ENCODE measurements at places on chromosomes 12 and 14.

- DNase-seq, result no peak
These were observed 24.1 kb downstream of the SLC4A8 start for GRCh38 chr12:51448618-51449256.

GRCh38 chr14:99541211-99541610, 60.0 kb downstream of the CCNK start:
- no peak for DNase-seq

DNA sequence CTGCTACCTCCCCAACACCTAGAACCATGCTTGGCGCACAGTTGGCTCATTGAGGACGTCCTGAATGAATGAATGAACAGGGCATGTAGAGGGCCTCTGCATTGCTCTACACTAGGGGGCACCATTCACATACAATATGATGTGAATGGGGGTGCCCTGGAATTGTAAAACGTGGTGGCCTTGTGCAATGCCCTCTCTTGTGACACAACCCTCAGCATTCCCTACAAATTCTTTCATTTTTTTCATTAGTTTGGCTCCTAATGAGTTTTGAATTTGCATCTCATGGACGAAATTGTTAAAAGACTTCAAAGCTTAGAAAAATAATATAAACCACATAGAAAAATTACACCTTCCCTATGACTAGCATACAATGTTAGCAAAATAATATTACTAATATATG, 2.3 kb upstream of the DIO2 start:
- no peak for DNase-seq

GRCh38 chr14:36477266-36477665, 42.8 kb downstream of the NKX2-1 start:
- no peak for DNase-seq

- no peak for DNase-seq
These were observed 130.7 kb downstream of the DHRS2 start for GRCh38 chr14:23766737-23767401.

GRCh38 chr12:63968673-63969072, 124.2 kb downstream of the SRGAP1 start:
- no peak for DNase-seq

DNA sequence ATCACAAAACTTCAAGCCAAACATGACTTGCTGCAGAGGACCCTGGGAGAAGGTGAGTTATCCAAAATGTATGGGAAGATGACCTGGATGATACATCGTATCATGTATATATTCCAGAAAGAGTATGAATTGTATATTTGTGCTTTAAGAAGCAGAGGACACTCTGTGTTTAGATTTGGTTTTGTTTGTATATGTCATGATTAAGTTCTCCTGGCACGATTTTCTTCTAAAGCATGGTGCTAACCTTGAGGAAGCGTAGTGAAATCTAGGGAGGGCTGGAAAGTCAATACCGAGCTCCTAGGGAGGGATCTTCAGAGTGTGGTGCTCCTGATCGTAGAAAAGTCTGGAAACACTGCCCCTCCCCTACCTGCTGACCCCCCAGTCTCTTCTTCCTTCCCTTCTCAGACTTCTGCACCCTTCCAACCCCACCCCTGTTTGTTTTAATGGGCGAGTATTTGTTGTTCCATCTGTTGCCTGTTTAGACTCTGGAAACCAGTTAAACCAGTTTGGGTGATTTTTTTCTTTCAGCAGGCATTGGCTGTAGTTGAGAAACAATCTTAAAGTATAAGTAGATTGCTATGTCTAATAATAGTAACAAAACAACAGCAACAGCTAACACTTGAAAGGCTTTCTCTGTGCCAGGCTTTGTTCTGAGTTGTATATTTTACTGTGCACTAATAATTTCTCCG, 141.6 kb downstream of the KICS2 start:
- no peak for DNase-seq

DNA sequence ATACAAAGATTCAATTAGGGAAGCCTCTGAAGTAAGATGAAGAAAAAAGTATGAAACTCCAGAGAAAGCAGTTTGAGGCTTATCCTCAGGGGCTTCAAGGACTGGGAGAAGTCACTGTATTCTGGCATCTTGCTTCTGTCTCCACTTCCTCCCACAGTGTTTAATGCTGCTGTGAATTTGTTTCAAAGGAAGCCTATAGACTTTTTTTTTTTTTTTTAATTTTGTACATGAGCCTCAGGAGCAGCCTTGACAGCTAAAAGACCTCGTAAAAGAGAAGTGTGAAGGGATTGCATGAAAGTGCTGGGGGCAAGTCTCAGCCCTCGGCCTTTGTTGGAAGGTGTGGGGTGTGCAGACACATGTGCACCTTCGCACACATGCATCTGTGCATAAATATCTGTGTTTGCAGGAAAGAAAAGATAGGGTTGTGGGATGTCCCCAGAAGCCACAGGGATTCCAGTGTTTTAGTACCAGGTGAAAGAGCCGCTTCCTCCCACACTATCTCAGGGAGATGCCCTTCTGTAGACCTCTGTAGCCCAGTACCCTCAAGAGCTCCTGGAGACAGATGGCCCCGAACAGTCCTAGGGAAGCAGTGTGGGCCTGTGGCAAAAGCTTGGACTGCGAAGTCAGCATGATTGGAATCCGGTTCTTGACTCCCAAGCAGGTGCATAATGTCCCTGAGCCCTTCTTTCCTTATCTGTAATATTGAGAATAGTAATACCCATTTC, 193.5 kb upstream of the BCL2L14 start:
- DNase-seq, result no peak

GRCh38 chr12:62848418-62848817, 86.5 kb downstream of the PPM1H start:
- no peak for DNase-seq

DNA sequence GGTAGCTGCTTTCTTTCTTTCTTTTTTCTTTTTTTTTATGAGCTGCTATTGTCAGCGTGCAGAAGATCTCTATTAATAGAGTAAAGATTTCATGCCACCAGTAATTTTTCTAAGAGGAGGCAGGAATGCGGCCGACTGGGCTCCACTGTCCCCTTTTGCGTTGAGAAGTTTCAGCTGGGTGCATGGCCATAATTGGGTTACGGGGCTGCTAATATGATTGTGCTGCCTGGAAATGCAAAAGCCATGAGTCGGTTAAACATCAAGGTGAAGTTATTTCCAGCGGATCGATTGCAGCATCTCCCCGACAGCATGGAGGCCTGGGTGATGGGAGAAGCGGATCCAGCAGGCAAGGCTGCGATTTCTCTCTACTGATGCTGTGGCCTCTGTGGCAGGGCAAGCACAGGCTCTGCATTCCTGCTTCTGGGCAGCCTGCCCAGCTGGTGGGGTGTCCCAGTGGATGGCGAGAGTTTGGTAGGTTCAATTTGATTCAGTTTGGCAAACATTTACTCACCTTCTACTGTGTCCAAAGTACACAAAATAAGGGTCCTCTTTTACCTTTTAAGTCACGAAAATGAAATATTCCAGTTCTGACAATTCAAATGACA, 54.4 kb upstream of the PRMT8 start:
- DNase-seq, result no peak

DNA sequence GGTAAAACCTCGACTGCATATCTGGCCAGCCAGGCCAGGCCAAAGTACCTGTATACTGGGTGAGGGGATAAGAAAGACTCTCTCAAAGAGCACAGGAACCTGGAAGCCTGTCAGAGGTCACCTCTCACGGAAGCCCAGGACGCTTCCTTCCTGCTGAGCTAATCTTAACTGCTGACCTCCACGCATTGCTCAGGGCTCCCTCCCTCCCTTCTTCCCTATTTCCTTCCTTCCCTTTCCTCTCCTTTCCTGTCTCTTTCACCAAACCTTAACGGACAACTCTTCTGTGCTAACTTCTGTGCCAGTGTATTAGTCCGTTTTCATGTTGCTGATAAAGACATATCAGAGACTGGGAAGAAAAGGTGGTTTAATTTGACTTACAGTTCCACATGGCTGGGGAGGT, 14.8 kb upstream of the RNASE10 start:
- no peak for DNase-seq

DNA sequence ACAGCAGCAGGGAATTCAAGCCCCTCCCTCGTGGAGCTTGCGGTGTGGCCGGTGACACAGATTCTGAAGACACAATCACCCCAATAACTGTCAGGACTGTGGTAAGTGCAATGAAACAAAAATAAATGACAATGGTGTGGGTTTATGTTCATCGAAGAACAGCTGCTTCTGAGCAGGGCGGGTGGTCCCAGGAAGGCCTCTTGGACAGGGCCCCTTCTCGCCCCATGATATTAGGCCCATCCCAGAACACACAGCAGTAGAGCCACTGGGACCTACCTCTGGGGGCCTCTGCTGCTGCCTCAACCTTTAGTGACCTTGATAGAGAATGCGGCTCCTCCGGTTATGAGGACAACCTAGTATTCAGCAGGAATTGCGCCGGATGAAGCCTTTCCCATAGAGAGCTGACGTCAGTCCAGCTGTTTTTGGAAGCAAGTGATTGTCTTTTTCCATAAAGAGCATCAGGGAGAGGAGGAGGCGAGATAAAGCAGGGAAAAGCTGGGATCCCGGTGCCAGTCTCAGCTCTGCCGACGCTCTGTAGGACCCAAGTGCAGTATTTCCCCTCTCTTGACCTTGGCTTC, 84.1 kb upstream of the BCL11B start:
- no peak for DNase-seq

GRCh38 chr12:132866251-132866828, 21.1 kb downstream of the CHFR start:
- DNase-seq, result no peak

GRCh38 chr12:47078733-47079467, 521 bp upstream of the PCED1B start:
- no peak for DNase-seq

Measured in activated gamma-delta T cell (primary cell).